CD8-positive, alpha-beta memory T cell (primary cell): ENCODE measurements at places on chromosomes 7 and 10.

DNA sequence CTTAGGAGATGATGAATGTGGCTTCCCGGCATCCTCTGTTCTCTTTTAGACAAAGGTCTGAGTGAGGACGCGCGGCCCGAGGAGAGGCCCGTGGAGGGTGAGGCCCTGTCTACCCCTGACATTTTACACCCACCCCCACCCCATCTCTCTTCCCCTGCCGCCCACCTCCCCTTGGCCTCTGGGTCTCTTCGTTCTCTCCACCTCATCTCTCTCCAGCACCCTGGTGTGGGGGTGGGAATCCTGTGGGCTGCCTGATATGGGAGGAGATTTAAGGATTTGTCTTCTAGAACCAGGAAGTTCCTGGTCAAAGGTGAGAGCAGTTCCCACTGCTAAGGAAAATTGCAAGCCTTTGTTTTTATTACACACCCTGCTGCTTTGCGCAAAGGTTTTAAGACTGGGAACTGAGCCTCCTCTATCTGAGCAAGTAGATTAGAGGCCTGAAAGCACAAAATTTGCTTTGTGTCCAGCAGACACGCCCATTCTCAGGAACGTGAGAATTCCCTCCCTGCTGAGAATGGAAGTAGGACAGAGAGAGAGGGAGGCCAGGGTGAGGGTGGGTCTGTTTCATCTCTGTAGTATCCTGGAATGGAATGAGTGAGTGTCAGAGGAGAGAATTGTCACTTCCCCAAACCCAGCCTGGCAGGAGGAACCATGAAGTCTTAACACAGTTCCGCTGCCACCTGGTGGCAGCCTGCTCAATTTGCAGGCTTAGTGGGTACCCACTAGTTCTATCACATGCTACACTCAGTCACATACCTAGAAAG, 91.2 kb downstream of the GTF2IRD1 start:
- DNase-seq, result no peak

- no peak for DNase-seq
Measured at GRCh38 chr10:82394987-82395386, 520.0 kb downstream of the NRG3 start.

GRCh38 chr10:102834143-102834542, 3.1 kb downstream of the CYP17A1 start:
- DNase-seq, result no peak

DNA sequence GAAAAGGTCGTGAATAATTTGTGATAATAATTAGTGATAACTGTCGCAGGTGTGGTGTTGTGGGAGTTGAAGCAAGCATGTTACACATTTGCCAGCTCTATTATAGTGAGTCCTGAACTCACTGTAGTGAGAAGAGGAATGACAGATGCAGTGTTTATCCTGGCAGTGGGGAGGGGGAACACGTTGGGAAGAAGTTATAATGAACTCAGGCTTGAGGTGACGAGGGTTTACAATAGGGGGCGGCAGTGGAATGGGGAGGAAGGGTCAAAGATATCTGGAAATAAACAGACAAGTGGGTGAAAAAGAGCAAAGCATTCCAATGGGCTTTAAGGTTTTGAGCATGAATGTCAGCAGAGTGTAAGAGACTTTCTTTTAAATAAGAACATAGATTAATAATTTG, 49.6 kb downstream of the ITPRID1 start:
- no peak for DNase-seq

GRCh38 chr7:100489121-100489520, 5.4 kb downstream of the NYAP1 start:
- no peak for DNase-seq

DNA sequence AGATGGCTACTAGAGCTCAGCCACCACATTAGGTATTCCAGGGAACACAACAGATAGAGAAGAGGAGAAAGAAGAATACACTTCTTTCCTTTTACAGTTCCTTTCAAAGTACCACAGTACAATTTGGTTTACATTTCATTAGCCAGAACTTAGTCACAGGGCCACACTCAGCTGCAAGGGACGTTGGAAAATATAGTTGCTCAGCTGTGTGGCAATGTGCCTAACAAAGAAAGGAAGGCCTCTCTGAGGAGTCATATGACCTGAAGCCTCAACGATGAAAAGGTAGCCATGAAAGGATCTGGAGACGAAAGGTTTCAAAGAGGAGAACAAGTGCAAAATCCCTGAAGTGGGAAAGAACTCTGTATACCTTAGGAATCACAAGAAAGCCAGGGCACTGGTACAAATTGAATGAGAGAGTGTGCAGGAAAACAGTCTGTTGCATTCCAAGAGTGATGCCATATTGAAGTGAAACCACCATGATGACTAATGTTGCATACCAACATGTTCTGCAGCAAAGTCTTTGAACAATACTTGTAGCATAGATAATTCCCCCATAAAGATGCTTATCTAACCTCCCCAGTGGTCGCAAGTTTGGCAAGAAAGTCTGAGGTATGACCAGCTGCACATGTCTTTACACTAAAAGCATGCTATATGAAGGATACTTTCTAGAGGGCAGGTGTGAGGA, 278.9 kb downstream of the HPSE2 start:
- DNase-seq, result no peak

- DNase-seq, result no peak
Measured at GRCh38 chr10:121800831-121801230, 127.0 kb downstream of the ATE1 start.

GRCh38 chr7:137480824-137481365, 137.4 kb upstream of the PTN start:
- no peak for DNase-seq

DNA sequence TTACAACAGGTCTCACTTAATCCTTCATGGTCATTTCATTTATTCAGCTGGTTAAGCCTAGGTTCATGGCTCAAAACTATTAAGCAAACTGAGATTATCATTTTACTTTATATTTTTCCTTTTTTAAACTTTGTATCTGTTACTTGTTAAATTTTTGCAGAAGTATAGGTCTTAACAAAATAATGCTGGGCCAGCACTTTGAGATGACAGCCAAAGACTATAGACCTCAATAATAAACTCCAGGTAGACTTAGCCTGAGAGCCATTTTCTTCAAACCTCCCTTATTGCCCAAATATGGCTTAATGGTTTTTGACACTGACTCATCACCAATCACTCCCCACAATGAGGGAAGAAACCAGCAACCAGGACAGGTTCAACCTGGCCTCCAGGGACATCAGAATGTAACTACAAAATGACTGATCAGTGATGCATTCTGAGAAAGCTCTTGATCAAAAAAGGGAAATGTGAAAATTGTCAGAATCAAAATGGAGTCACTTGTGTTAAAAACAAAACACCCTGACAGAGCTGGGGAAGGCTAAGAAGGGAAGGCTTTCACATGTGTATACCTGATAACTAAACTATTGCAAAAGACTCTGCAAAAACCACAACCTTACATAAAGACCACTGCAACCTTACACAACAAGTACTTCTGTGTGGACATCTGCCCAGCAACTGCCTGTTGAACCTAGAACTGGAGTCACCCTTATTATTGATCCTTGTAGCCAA, 2.1 kb upstream of the CCDC126 start:
- DNase-seq, result no peak

GRCh38 chr7:127667017-127667670, 15.2 kb downstream of the SND1 start:
- DNase-seq, result no peak

DNA sequence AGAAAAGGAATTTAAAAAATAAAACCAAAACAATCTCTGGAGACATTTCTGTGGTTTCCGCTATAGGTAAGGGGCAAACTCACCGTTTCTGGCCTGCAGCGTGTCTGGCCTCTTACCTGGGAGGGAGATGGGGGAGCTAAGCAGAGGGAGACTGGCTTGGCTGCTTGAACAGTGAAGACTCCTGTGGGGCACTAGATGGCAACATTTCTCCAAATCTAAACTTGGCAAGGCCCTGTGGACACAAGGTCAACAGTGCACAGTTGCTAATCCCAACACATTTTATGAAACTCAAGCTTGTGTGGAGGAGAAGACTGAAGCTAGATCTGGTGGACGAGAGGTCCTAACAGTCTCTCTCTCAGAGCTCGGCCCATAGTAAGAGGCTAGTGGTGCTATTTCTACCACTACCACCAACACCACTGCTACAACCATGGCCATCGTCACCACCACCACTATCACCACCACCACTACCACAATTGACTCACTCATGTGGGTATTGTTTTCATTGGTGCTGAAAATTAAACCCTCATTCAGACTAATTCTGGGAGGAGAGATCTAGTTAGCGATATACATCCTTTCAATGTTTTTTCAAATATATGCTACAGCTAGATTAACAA, 28.4 kb upstream of the CDHR3 start:
- DNase-seq, result no peak

GRCh38 chr10:103692436-103692951, 162.9 kb downstream of the SH3PXD2A start:
- peak; percentile 21 for DNase-seq

DNA sequence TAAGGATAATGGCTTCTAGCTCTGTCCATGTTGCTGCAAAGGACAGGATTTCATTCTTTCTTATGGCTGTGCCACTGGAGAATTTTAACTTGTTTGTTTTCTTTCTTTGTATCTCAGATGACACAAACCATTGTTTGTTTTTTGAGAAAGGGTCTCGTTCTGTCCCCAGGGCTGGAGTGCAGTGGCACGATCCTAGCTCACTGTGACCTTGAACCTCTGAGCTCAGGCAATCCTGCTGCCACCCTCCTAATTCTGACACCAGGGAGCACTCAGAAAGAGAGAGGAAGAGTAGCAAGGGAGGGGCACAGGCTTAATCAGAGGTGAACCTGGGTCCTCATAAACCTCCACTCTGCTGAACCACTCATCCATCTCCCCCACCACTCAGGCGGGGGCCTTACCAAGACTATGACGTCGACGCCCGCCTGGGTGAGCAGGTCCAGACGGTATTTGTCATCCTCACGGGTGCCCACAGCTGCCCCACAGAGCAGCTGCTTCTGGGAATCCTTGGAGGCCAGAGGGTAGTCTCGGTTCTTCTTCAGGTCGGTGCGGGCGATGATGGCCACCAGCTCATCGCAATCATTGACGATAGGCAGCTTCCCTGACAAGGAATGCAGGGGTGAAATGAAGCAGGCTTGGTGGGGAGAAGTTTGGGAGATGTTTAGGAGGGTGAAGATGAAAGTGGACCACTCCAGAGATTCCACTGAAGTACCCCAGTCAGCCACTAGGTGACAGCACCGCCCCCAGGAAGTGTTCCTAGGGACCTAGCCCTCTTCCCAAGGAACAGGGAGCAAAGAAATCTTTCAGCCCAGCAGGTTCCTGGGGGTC, 11.6 kb downstream of the IMPDH1 start:
- peak; percentile 27 for DNase-seq

GRCh38 chr10:88944813-88945212, 7.8 kb downstream of the ACTA2 start:
- DNase-seq, result no peak

DNA sequence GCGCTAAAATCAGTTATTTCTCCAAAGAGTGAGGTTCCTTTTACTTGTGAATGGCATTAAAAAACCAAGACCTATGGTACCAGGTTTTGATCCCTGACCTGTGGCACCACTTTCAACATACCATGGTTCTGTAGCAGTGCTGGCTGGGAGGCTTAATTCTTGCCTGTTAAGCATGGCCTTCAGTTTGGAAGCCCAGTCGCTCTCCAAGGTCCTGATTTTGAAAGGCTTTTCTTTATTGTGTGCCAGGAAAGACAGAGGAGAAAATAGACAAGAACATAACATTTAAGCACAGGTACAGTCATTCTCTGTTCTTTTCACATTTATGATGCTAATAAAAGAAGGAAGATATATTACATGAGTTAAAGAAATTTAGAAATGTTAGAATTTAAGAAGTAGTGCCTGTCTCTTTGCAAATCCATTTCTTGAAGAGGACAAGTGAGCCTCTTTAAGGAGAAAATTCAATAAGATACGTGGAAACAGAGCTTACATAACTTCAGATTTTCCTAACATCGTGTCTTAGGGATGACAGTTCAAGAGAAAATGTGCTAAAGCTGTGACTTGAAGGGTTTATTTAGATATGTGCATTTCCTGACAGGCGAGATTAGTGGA, 357.6 kb downstream of the DPP6 start:
- DNase-seq, result no peak

- no peak for DNase-seq
Measured at GRCh38 chr7:106863274-106863997, 1.6 kb upstream of the PIK3CG start.

DNA sequence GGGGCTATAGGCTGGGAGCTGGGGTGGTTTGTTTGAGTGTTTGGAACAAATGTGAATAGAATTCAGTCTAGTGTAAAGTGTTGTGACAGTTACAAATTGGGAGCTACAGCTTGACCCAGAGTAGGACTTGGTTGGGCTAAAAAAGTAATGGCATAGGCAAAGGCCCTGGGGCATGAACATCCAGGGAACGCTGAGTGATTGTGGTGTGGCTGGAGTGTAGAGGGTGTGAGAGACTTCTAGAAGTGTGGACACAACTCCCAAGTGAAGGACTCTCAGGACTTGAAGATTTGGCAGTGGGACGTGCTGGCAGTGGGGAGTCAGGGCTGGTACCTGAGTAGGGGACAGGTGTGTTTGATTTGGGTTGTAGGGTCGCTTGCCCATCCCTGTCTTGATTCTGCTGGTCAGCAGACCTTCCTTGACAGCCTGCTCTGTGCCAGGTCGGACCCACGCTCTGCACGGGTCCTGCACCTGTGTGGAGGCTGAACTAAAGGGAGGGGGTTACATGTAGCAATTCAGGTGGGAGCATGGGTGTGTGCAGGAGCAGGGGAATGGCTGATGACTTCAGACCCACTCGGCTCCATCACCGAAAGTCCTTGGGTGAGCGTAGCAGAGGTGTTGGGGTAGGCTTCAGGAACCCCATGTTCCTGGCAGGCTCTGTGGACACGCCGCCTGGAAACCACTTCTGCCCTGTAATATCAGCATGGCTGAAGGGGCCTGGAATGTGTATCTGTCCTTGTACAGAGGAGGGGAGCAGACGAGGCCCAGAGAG, 43.3 kb downstream of the ZMIZ1 start:
- DNase-seq, result no peak

DNA sequence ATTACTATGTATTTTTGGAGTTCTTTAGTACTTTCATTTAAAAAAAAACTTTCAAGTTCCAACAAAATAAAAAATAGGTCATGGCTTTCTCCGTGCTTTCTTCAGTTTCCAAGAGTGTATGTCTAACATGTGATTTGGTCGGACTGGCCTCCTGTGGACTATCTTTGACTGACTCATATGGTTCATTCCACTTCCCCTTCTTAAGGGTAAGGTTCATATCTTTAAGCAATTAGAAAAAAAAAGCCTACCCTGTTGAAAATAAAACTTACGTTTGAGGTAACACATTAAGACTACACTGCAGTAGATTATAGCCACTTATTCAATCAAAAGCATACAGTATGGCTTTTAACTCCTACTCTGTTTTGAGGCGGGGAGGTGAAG, 112.8 kb upstream of the AHR start:
- no peak for DNase-seq

GRCh38 chr7:111011520-111011919, 79.4 kb upstream of the LRRN3 start:
- DNase-seq, result no peak

DNA sequence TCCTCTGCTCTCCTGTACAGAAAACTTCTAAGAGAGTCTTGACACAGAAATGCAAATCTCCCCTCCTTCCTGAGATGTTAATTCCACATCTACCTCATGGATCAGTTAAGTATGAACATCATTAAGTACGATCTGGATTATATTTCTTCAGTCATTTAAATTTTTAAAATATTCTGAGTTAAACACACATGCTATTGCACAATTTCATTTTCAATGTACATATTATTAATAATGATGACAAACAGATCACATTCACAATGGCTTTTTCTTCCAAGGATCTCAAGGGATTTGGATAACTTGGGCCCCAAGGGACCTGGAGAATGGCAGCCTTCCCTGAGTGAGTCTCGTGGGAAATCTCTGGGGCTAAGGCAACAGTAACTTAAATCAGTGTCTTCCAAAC, 16.2 kb downstream of the BEND7 start:
- DNase-seq, result no peak
